Activated CD4-positive, alpha-beta T cell treated with anti-CD3 and anti-CD28 coated beads, Interleukin-2, amount 50 U/mL, for 4 hours (primary cell): ENCODE measurements at places on chromosomes 16 and 17.
A peak's percentile ranks its signal among the peaks of the same experiment; 100 is the strongest.

DNA sequence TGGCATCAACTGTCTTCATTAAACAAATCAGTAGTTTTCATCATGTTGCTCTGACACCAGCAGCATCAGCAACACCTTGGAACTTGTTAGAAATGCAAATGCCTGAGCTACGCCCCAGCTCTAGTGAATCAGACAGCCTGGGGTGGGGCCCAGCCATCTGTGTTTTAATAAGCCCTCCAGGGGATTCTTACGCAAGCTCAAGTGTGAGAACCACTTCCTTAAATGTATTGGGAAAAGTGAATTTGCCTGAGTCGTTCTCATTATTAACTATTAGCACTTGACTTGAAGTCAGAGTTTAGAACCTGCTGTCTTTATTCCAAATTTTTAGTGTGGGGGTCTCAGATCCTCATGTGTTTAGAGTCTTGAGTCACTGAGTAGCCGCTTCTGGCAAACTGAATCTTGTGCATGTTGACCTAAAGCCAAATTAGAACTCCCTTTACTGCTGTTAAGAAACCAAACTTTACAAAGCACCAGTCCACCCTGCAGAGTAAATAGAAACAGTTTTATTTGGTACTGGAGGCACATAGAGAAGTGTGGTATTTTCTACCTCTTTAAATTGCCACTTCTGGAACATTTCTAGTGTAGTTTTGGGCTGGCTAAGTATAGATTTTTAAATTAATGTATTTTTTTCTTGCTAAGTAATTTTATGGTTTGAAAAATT is 137.4 kb upstream of the COX10 start:
- no peak for DNase-seq

DNA sequence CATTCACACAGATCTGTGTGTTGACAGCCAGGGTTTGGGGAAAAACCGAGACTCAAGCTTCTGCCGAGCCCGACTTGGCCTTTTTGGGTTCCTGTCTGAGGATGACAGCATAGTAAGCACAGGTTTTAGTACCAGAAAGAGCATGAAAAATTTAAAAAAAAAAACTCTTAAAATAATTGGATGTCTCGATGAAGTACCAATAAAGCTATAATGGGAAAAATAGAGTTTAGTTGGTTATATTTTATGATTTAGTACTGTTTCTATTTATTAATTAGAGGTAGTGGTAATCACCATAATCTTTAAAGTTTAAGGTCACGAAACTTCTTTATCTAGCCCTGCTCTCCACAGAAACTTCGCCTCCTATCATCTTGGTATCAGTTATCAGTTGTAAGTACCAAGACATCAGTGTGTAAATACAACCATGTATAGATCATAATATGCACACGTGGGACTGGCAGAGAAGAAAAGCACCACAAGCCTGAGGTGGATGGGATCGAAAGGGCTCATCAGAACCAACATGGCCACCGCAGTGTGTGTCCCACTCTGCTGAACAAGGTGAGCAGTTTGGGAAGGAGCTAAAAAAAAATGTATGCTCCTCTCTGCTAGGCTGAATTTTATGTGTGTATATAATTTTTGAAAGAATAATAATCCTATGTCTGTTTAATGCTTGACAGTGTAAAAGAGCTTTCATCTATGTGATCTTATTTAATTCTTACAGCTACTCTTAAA is 14.4 kb upstream of the EEF2K start:
- peak; percentile 22 for DNase-seq

DNA sequence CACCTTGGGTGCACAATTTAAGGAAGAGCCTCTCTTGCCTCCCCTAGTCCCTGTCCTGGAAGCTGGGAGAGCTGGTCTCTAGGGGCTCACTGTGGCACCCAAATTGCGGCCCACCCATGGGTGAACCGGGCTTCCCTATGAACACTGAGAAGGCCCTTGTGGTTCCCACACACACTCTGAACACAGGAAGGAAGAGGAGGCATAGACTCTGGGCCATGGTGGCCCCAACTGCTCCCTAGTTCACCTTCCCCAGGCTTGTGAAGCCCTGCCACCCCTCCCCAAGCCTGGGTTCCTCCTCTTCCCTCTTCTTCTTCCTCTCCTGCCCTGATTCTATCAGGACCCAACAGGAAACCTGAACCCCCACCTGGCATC is 10.5 kb downstream of the SREBF1 start:
- DNase-seq = no peak

GRCh38 chr17:32461853-32462617 is 17.7 kb downstream of the PSMD11 start:
- DNase-seq = peak; percentile 62

GRCh38 chr17:2502871-2503580 is 8.7 kb downstream of the METTL16 start:
- DNase-seq = no peak

DNA sequence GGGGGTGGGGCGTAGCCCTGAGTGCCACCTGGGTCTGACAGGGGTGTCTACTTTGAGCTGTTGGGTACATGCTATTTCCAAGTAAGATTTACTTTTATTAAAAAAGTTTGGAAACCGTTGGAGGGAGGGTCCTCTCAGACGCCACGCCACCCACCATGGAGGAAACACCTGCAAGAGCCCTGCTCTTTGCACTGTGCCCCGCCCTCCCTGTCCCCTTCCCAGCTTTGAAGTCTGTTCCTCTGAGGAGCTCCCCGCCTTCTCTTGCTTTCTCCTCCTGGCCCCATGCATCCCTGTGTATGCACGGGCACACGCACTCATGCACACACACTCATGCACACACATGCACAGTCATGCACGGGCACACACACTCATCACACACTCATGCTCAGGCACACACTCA is 15.5 kb downstream of the ADGRG1 start:
- DNase-seq = no peak

DNA sequence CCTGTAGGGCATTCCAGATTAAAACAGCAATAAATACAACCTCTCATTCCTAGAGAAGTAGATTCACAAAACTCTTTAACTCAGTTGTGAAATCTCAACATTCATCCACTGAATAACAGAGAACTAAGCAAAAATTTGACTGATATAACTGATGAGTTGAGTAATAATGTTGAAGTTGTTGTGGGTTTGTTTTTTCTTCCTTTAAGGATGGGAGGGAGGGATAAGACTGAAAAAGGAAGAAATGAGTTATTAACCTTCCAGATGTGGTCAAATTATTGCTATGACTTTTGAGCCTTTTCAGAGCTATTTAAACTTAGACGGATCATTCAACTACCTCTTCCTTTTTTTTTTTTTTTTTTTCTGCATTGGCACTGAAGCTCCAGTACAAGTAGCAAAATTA is 38.6 kb downstream of the SKAP1 start:
- DNase-seq = no peak

DNA sequence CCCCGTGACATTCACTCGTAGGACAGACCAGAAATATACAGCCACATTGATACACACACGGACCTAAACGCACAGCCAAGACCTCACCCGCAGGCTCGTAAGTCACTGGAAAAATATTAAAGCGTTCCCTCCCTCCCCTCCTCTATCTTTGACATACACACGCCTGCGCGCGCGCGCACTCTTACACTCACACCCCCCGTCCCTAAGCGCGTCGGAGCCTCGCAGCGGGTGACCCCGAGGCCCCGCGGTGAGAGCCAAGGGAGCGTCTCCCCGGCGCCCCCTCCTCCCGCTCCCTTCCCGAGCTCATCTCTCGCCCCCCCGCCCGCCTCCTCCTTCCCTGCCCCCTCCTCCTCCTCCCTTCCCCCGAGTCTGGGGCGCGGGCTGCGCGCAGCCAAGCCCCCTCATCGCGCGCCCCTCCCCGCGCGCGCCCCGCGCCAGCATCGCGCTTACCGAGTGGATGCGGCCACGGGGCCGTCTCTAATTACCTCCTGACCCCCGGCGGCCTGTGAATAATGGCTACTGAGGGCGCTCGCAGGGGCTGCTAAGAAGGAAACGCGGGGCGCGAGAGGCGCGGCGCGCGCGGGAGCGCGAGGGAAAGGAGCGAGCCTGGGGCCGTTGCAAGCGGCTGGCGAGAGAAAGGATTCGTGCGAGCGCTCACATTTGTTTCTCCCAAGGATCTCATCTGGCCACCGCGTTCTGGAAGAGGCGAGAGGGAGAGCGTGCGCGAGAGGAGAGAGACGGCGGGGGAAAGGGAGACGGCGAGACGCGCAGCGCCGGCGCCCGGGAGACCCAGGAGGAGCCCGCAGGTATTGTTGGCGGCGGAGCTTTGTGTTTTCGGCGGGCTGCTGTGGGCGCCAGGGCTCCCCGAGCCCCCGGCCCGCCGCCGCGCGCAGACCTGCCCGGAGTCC is 42.4 kb downstream of the RAI1 start:
- peak; percentile 25 for DNase-seq

GRCh38 chr17:31653691-31654090 is 205.4 kb downstream of the COPRS start:
- DNase-seq = no peak

GRCh38 chr16:1494711-1495110 is 1.6 kb downstream of the TELO2 start:
- no peak for DNase-seq

- DNase-seq = no peak
Observed at GRCh38 chr17:57670769-57671569, 74.1 kb downstream of the CCDC182 start.

- no peak for DNase-seq
Observed at GRCh38 chr17:52681480-52681879, 523.0 kb upstream of the CA10 start.

DNA sequence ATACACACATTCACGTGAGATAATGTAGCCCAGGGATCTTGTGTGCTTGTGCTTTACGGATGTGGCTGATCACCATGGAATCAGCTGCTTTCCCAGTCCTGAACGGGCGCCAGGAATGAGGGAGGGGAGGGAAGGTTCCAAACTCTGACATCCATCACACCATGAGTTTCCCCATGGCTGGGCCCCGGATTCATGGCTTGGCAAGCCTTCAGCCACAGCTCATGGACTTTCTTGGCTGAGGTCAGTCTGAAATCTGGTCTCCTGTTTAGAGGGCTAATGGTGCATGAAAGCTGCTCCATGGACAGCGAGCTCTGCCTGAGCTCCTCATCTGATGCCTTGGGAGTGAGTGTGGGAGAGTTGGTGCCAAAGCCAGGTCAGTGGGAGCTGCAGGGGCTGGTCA is 767.6 kb upstream of the EEF2KMT start:
- no peak for DNase-seq

DNA sequence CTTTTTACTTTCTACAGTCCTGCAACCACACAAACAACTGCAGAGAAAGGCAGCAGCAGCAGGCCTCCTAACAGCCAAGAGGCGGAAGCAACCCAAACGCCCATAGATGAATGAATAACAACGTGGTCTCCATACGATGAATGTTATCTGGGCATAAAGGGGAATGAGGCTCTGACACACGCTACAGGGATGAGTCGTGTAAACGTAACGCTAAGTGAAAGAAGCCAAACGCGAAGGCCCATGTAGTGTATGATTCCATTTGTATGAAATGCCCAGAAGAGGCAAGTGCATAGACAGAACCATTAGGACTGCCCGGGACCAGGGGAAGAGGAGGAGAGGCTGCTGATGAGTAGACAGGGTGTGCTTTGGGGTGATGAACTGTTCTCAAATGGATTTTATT is 94.8 kb upstream of the DNAH17 start:
- no peak for DNase-seq

- no peak for DNase-seq
Observed at GRCh38 chr17:21522755-21523336, 146.7 kb downstream of the KCNJ12 start.

- no peak for DNase-seq
Observed at GRCh38 chr17:80220736-80221215, 549 bp downstream of the SLC26A11 start.

DNA sequence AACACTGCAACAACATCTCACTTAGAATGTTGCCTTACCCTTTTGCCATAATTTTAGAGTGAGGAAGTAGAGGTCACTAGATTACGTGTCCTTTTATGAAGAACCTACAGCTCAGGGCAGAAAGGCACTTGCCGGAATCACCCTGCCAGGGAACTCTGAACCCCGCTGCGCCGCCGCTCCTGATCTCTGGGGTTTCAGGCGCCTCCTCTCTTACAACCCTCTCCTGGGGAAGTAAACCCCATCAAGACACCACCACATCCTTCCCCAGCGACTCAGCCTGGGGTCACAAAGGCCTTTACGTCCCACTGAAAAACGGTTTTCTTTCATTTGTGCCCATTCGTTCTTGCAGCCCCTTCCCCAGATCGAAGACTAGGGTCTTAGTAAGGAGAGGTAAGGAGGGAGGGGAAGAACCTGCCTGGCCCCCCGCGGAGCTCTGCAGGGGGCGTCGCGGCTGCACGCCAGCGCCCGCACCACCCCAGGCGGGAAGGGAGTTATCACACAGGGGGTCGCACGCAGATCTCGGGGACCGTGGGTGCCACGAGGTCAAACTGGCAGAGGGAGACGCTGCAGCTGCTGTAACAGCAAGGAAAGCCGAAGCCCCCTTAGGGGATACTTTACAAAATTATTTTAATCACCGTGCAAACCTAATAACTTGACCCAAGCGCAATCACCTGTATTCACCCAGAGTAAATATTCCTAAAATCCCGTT is 1.0 kb upstream of the HLF start:
- no peak for DNase-seq

GRCh38 chr17:58587713-58588117 is 73.3 kb upstream of the MTMR4 start:
- peak; percentile 46 for DNase-seq

GRCh38 chr17:81803728-81804558 is at the start of gene GCGR:
Gene GCGR (plus strand): TSS chr17:81804150. CDS start chr17:81809019, 4,869 bp downstream.
- no peak for DNase-seq

DNA sequence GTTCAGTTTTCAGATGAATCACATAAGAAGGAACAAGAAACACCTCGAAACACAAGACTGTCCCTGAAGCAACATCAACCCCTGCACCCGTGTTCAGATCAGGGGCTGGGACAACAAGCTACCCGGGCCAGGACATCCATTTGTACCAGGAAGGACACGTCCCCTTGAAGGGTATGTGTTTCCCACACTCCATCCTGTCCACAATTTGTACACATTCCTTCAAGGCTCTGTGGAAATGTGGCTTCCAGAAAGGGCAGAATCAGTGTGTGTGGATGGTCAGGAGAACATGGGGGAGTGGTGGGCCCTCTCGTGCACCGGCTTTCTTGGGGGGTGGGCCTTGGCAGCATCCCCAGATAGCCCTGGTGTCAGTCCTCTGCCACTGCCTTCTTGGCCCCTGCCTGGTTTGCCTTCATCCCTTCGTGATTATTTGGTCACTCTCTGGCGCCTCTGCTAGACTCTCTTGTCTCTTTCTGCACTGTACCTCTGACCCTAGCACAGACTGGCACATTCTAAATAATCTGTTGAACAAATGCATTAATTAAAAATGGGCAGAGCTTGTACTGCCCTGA is 10.3 kb downstream of the KIFC3 start:
- no peak for DNase-seq

DNA sequence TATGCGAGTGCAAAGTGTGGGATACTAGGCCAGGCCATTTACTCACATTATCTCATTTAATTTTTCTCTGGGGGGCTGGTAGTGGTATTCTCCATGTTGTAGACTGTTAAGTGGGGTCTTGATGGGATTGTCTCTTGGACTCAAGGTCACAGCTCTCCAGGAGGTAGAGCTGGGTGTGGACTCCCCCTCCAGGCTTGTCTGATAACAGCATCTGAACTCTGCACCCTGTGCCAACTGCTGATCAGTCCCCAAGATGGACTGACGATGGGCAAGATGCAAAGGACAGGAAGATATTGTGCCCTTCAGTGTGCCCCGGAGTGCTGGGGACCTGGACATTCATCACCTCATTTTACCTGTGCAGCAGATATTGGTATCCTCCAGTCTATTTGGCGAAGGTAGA is 147.8 kb downstream of the MSI2 start:
- no peak for DNase-seq
